ENCODE measurements at places on chromosomes 3 and 15.

GRCh38 chr15:72971766-72972165, 80.5 kb upstream of the NEO1 start:
- DNase-seq = no peak

- peak; percentile 15 for DNase-seq
Measured at GRCh38 chr3:42701371-42702065, 1.1 kb downstream of the HHATL start.

DNA sequence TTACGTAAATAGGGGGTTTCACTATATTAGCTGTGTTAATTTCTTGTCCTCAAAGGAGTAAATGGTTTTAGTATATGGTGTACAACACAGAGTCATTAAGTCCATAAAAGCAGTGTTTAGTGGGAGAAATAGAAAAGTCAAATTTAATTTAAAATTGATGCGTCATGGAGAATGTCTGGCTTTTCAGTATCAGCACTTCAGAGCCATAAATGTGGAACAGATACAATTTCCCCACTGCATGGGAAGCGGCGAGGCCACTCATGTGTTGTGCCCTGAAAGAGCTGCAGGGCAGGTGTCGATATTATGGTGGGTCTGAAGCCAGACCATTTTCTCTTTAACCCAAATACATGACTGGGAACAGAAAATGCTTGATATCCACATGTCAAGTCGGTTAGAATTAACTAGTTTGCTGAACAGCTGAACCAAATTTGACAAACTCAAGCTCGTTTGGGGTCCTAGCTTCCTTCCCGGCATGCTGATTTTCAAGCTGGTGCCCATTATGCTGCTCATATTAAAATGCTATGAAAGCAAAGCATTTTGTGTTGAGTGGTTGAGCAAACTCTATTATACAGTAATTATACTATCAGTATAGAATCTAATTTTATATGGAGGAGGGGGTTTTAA, 364.6 kb upstream of the TBL1XR1 start:
- DNase-seq = no peak

GRCh38 chr3:123348471-123349200, 100.3 kb downstream of the ADCY5 start:
- DNase-seq = no peak

- no peak for DNase-seq
Measured at GRCh38 chr3:2656806-2657777, 453.1 kb downstream of the IL5RA start.

- DNase-seq = no peak
Measured at GRCh38 chr3:196332168-196332567, 6.0 kb downstream of the TM4SF19 start.

- DNase-seq = no peak
Measured at GRCh38 chr3:184578822-184579221, 17.2 kb downstream of the EPHB3 start.

DNA sequence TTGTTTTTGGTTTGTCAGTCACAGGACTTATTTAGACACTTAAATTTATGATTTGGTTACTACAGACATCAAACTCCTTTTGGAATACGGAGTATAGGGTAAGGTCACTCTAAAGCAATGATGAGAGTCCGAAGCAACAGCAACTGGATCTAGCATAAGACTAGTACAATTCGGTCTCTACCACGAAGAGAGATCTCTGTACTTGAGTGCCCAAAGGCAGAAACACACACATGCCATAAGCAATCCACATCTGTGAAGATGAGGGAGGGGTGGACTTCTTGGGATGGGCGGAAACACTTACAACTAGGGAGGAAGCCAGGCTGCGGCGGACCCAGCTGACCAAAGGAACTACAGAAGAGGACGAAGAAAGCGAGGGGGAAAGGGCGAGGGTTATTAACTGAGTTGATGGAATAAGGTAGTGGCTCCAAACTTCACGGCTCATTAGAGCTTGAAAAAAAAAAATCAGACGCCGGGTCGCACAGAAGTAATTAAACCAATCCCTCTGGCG, 595 bp downstream of the DPH6 start:
- DNase-seq = no peak

DNA sequence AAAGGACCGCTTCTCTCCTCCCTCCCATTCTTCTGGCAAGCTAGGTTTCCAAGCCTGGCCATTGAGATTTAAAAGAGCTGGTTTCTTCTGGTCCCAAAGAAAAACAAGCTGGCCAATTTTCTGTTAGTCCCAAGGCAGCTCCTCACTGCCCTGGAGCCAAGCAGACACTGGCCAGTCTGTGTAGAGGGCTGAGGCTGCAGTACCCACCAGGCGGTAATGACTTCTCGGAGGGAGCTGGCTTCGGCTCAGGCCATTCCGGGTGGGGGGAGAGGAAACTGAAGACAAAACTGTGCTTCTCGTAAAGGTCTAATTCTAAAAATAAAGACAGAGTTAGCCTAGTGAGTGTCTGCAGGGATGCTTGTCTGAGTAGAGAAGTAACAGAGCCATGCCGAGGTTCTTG, 78.5 kb upstream of the SMAD3 start:
- no peak for DNase-seq

- DNase-seq = no peak
Measured at GRCh38 chr15:60382773-60383674, 14.8 kb downstream of the ANXA2 start.

- DNase-seq = no peak
Measured at GRCh38 chr3:152176998-152177397, 91.7 kb upstream of the MBNL1 start.

- no peak for DNase-seq
Measured at GRCh38 chr15:50304836-50305235, 39.3 kb upstream of the HDC start.

DNA sequence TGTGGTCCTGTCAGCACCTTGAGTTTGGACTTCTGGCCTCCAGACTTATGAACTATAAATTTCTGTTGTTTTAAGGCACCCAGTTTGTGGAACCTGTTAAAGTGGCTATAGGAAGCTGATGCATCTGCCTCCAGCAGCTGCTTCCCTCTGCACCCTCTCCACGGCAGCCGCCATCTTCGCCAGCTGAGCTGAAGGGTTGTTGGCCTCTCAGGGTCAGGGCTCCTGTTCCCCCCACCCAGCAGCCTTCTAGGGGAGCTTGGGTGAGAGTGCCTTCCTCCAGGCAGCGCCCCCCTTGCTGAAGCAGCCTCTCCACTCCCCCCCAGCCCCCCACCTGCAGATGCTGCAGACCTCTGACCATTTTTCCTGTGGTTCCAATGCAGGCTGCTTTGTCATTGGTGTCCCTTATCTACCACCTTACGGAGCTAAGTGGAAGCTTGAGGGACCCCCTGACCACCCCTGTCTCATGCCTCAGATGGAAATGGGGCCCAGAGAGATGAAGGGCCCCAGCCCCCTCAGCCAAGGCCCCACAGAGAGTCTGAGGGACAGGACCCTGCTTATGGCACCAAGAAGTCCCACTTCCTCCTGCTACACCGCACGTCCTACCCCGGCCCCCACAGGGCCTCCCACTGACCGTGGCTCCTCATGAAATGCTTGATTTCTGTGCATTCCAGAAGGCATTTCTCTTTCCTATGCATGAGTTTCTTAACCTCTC, 61.4 kb upstream of the TLE3 start:
- no peak for DNase-seq

DNA sequence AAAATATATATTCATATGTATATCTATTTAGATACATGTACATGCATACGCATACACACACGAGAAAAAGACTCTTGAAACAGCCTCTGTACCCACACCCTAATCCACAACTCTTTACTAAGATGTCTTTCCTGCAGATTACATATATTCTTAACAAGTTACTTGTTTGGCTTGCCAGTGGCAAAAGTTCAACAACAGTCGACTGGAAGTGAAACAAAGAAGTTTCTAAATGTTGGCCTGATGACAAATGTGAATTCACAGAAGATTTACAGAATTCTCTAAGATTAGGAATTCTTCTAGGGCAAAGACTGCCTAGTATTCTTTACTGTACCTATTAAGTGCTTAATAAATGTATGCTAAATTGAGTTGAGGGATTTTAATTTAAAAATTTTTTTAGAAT, 116.8 kb downstream of the CDIN1 start:
- no peak for DNase-seq

DNA sequence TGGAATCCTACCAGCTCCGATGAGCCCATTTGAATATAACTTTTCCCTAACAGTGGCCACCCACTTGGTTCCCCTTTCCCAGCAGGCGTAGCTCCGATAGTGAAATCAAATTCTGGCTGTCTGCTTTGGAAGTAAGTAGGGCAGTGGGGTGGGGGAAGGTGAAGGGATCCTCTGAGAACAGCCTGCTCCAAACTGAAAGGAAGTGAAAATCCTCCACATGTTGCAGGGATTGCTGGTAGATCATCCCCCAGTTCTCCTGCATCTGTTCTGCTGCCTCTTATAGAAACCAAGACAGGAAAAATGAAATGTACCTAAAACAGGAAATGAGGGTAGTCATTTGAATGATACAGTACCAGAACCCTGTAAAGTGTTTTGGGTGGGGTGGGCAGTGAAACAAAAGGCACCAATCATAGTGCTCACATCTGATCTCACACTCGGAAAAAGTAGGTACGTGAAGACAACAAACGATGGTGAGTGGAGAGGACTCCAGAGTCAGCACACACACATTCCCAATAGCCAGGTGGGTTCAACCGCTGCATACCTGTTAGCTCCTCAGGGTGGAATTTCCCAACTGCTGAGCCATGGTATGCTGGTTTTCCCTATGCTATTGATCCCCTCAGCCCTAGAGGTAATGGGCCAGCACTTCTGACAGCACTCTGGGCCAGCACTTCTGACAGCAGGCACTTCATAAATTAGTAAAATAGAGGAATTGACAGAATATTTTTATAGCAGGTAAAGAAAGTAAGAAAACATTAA, 304.9 kb upstream of the ADAMTS9 start:
- no peak for DNase-seq

DNA sequence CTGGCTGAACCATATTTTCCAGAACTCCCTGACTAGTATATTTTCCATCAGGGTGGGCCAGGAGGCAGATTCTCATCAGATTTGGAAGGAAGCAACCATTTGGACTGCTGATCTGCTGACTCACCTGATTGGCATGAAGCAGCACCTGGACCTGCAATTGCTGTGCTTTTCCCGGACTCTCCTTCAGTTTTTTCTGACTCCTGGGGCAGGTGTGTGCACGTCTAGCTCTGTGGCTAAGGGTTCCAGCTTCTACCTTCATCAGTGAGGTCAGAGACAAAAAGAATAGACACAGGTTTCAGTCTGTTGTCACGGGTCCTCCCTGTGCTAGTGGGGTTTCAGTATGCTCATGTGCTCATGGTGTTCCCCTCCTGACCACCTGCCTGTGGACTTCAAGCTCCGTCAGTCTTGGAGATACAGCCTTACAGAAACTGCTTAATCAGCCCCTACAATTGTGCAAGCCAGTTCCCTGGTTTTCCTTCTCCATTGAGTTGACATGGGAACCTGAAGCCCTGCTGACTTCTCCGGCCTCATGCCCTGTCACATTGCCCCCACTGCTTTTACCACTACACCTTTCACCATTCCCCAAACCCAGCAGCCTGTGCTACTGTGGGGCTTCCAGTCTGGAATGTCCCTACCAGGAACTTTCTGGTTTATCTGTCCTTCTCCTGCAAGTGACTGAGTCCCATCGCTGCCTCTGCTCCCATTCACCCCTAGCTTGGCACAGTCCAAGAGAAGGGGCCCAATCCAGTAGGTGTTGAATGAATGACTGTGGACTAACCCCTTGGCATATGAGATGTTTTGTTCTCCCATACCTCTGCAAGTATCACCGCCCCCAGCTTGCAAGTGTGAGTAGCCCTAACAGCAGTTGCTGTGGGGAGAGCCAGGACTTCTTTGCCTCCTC, 31.7 kb downstream of the HMCES start:
- DNase-seq = no peak

- DNase-seq = no peak
Measured at GRCh38 chr15:31077941-31078340, 23.6 kb downstream of the TRPM1 start.
